ENCODE measurements at places on chromosomes 2 and 18.

GRCh38 chr18:6248017-6248416 is 166.7 kb downstream of the L3MBTL4 start:
- no peak for DNase-seq

DNA sequence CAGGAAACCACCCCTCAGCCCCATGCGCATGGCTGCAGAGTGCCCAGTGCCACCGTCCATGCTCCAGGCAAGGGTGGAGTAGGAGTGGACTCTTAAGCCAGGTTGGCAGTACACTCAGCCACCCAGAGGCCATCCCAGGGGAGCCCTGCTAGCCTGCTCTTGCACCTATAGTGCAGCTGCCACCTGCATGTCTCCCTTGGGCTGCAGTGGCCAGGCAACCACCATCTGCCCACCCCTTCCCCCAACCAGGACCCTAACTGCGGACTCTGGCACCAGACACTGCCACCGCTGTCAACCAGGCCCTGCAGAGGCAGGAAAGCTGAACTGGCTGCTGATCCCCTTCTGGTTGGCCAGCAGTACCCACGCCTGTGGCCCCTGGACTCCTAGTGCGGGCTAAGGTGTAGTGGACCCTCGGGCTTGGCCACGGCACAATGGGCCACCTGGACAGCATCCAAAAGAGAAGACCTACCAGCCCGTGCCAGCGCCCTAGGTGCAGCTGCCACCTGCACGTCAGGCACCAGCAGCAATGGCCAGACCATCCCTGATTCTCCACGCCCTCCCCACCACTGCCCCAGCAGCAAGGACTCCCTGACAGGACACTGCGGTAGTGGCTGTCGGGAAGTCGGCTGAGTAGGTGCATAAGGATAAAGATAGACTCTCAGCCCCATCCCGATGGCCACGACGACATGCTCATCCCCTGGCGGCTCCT is 72.8 kb downstream of the RPIA start:
- DNase-seq: no peak

DNA sequence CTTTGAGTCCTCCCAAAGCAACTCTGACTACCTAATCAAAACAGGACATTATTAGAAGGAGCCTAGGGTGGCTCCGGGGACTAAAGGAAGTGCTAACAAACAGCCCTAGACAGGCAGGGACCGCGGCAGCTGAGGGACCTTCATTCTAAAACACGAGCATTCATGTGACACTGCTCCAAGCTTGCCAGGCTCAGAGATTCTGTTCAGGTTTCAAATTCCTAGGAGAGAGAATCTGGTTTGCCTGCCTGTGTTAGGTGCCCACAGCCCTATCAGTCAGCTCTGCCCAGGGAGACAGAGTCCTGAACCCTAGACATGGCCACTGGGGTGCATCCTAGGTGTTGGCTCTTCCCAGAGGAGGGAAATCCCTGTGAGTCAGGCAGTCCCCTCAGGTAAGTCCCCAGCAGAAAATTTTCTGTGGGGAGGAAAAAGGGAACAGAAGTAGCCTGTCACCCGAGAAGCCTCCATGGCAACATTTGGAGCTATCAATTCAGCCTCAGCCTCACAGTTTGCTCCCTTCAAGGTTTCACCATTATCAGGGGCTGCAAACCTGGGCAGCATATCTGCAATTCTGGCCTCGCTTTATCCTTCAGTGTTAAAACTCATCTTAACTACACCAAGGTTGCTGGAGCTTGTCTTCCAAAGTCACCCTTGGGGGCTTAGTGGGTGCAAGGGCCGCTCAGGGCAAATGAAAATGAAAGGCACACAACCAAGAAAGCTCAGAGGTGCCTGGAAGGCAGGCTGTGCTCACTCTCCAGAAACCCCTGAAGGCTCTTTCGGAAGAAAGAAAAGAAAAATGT is 28.6 kb downstream of the PCBP1 start:
- no peak for DNase-seq

DNA sequence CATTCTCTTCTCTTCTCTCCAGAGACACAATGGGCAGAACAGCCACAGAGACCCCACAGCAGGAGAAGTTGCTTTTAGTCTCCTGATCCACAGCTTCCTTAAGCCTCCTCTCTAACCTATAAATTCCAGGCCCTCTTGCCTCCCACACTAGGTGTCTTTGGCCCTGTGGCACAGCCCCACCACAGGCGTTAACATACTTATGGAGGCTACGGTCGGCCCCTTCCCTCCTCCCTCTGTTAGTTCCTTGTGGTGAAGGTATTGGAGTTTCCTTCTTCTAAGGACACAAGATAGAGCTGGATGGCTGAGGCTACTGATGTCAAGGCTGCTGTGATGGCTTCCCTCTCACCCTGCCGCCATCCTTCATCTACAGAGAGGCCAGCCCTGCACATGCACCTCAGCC is 123.5 kb upstream of the ACAA2 start:
- no peak for DNase-seq

GRCh38 chr18:58768293-58768974 is 96.2 kb upstream of the ZNF532 start:
- DNase-seq: peak; percentile 45

- DNase-seq: no peak
Observed at GRCh38 chr18:5966514-5966913, 71.2 kb upstream of the TMEM200C start.

DNA sequence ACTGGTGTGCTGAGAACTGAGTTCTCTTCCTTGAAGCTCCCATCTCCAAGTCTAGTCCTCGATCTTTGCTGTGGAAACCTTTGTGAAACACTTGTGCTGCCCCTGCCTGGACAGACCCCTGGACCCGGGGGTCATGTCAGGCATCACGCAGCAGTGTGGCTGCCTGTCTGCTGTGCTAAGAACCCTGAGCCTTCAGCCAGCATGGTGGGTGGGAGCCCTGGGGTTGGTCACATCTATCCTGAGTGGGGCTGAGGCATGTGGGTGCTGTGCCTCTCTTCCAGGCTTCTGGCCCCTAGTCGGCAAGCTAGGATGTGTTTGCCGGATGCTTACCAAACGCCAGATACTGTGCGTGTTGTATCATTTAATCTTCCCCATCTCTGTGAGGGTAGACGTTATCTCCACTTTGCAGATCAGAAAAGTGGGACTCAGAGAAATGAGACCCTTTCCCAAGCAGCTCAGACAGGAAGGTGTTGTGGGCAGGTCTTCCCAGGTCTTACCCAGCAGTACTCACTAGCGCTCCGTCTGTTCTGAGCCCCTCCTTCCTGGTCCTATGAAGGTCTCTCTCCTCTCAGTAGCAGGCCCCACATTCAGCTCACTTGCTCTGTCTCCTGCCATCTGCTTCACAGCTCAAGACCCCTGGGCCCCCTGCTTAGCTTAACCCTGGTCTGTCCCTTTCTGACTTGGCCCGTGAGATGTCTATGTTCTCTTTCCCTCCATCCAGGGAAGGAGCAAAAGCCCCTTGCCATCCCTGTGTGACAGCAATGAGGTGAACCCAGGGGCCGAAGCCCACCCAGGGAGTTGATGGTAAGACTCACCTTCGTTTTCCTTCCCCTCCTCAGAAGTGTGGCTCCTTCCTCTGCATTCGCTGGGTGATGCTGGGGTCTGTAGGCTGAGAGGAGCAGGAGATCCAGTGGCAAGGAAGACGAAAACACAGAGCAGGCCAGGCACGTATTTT is 242.8 kb downstream of the FAM210A start:
- DNase-seq: no peak

DNA sequence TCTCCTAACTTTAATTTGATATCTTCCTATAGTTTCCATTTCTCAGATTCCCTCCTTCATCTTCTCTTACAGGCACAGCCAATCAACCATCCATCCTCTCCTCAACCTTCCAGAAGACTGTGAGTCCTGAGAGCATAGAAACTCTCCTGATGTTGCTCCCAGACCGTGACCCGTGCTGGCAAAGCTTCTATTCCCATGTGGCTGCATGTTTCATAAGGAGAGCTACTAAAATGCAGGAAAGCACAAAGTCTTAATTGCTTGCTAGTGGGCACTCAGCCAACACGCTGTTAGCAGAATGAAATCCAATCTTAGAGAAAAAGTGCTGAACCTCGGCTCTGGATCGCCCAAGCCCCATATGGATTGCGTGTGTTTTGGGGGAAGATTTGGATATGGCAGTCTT is 1244.7 kb upstream of the ZEB2 start:
- DNase-seq: no peak

- no peak for DNase-seq
Observed at GRCh38 chr2:171669121-171669520, 18.1 kb upstream of the DYNC1I2 start.

- no peak for DNase-seq
Observed at GRCh38 chr2:109471658-109472057, 142.1 kb downstream of the SEPTIN10 start.

DNA sequence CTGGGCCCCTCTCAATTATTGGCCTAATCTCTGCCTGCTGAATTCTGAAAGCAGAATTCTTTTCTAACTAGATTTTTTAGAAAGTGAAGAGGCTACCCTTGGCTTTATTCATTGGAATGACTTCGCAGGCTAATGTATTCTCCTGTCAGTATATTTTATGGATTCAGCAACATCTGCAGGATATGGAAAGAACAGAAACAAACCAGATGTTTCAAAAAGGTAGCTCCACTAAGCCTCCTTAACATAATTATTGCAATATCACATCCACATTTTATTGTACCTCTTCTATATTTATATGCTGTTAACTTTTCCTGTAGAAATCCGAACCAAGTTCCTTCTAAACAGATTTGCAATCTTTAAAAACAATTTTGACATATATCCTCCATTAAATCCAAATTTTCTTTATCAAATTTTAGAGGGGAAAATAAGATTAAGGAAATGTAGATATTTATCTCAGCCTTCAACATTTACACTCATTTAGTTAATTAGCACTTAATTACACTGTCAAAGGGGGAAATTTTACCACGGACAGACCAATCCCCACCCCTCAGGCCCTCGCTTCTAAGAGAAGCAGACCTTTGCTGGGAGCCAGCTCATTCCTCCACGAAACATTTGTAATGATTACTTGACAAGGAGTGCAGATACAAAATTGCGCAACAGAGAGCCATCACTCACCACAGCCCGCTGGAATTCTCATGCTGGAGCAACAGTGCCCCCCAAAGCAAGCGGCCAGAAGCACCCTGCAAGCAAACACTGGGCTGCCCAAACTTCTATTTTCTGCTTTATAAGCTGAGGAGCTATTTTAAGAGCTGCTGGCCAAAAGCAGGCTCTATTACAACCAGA is 253.4 kb downstream of the ETAA1 start:
- peak; percentile 16 for DNase-seq

DNA sequence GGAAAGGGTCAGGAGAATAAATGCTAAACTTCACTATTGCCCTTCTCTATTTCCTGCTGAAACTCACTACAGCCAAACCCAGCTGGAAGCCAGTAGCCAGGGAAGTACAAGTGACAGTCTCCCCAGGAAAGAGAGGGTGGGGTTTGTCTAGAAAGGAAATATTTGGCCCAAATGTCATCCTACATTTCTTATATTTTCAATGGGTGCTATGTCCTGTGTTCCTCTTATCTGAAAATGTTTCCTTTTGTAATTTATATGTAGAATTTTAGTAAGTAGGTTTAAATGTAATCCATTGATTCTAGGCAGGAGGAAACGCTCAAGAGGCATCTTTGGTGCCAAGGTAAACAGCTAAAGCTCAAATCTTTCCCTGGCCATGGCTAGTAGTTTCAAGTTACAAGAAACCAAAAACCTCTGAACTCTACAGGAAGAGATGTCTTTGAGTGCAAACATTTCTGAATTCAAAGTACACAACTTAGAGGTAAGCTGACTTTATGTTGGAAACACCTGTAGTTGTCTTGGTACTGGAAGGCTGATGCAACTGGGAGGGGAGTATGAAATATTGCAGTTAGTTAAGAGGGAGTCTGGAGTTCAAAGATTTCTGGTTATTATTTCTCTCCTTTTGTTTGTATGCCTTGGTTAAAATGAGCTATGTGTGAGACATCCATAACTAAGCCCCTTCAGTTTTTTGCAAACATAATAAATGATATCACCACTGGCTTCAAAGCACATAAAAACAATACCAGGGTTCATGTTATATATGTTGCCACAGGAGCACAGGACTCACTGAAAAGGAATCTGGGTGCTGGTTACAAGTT is 356.1 kb upstream of the ZC3H15 start:
- DNase-seq: no peak

- DNase-seq: no peak
Observed at GRCh38 chr2:190927301-190927700, 46.7 kb downstream of the GLS start.

DNA sequence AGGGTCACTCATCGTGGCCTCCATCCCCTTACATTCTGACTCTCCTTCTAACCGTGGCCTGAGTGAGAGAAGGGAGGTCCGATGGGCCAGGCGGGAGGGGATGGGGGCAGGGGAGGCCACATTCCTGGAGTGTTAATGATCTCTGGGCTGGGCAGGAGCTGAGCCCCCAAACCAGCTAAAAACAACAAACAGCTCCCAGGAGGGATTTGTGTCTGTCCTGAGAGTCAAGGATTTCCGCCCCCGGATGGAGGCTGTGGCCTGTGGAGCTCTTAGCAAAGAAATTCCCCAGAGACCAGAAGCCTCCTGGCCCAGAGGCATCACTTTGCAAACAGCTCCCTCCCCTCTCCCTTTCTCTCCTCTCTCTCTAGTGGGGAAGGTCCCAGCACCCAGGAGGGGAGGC is 23.5 kb downstream of the EMX1 start:
- DNase-seq: no peak

GRCh38 chr18:50356036-50356945 is 18.6 kb upstream of the SKA1 start:
- DNase-seq: no peak

DNA sequence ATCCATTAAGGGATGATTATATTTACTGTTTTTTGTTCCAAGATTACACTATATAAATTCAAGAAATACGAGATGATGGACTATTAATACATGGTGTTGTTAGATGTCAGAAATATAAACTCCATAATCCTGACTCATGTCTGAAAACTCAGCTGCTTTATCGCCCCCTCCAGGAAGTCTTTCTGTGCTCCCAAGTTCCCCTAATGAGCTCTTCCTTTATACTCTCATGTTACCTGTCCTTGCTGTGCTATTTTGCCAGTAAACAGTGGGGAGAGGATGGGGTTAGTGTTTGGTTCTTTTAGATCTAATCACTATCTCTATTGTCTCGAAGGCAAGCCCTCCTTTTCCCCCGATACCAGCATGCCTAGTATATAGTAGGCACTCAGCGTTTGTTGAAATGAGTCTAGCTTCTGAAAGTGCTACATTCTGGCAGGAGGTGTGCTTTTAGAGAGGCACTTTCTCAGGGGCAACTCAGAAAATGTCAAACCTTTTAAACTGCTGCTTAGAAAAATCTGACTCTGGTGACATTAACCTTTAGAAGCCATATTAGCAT is 21.4 kb upstream of the BARD1 start:
- no peak for DNase-seq

- no peak for DNase-seq
Observed at GRCh38 chr2:239746559-239747246, 278.4 kb downstream of the NDUFA10 start.

GRCh38 chr18:63505566-63506335 is 29.0 kb downstream of the SERPINB5 start:
- DNase-seq: peak; percentile 7

- DNase-seq: no peak
Observed at GRCh38 chr18:49151482-49151881, 200.7 kb upstream of the SMAD7 start.

All from 8988T (cell line).